ENCODE measurements at places on chromosomes 6 and 20.

DNA sequence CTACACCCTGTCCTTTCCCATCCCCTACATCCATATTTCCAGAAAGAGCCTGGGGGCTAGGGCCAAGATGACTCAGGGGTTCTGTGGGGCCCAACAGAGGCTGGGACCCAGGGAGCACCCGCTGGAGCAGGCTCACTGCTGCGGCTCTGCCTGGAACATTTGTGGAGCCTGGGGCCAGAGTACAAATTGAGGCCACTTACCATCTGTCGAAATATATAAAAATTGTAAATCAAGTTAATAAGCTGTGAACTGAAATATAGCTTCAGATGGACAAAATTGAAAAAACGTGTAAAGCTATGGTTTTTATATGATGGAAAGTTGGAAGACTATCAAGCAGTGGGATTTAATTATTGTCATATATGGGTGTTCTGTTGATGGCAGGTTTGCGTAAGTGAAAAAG is 82.9 kb upstream of the ATXN1 start:
- no peak for DNase-seq

DNA sequence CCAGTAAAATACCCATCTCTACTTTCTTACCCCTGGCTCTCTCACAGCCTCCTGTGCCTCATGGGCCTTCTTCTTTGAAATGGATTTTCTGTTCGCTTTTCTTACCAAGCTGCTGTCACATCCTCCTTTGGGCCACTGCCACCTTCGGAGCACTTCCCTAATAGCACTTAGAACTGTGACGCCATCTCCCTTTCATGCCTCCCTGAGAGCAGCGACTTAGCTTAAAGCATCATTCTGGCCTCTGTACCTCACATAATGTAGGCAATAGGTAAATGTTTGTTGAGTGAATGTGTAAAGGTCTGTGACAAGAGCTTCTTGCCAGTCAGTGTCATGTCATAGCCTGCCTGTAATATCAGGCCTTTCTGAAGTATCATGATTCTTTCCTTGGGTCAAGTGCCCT is 78.8 kb downstream of the ADGRG6 start:
- no peak for DNase-seq

- no peak for DNase-seq
Measured at GRCh38 chr6:36230371-36230770, 33.8 kb downstream of the BRPF3 start.

- no peak for DNase-seq
Measured at GRCh38 chr20:9141070-9141469, 72.2 kb downstream of the PLCB4 start.

GRCh38 chr6:131167773-131168172 is 32.5 kb downstream of the AKAP7 start:
- no peak for DNase-seq

DNA sequence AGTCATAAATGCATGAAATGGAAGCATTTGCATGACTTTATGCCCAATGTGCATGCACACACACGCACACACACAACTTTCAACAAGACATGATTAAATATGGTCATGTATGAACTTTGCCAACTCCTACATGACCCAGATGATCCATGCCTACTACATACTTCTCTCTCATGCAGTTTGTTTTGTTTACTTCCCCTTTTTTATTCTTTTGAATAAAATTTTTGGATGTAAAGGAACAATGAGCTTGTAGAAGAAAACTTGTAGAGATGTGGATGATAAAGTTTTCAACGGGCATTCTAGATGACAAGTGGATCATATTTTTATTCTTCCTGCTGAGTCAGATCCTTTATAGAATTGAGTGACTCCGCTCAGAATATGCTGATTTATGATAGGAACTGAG is 50.8 kb upstream of the AIG1 start:
- DNase-seq = no peak

DNA sequence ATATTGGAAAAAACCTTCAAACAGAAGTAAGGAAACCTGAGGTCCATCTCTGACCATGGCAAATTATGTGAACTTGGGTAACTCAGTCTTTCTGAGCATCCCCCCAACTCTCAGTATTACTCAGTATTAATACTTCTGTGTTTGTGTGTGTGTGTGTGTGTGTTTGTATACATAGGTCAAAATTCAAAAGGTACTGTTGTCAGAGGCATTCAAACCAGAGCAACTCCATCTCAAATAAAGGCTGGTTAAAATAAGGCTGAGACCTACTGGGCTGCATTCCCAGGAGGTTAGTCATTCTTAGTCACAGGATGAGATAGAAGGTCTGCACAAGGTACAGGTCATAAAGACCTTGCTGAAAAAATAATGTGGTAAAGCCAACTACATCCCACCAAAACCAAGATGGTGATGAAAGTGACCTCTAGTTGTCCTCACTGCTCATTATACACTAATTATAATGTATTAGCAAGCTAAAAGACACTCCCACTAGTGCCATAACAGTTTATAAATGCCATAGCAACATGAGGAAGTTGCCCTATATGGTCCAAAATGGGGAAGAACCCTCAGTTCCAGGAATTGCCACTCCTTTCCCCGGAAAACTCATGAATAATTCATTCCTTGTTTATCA is 33.3 kb upstream of the SLC22A16 start:
- no peak for DNase-seq

GRCh38 chr6:117167520-117168271 is 97.7 kb upstream of the VGLL2 start:
- DNase-seq = no peak

DNA sequence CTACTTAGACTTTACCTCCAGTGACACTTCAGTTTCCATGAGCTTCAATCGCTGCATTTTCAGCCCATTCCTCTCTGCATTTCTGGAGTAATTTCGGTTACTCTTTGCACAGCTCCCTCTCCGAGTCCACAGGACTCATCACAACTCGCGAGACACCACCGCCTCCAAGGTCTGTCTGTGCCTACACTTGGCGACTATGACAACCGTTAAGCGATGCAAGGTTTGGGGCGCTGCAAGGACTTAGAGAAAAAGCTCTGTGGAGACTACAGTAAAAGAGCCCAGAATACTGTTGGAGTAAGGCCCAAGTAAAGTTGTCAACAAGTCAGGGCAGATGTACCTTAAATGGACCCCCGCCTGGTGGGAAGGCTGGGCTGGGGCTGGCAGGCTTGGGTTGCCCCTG is 95.7 kb upstream of the RPS6KA2 start:
- DNase-seq = no peak

DNA sequence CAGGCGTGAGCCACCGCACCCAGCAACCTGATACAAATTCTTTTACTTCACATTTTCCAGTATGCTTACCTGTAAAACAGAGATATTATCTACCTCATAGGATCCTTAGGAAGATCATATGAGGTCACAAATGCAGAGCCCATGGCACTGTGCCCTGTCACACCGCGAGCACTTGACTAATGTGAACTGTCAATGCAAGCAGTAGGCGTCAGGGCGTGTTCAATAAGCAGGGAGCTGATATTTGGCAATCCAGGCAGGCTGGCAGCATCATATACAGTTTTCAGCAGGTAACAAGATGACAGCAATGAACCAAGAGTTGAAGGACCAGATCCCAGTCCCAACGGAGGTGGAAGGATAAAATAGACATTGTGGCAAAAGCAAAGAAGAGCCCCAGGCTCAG is 14.6 kb upstream of the ARID1B start:
- no peak for DNase-seq

DNA sequence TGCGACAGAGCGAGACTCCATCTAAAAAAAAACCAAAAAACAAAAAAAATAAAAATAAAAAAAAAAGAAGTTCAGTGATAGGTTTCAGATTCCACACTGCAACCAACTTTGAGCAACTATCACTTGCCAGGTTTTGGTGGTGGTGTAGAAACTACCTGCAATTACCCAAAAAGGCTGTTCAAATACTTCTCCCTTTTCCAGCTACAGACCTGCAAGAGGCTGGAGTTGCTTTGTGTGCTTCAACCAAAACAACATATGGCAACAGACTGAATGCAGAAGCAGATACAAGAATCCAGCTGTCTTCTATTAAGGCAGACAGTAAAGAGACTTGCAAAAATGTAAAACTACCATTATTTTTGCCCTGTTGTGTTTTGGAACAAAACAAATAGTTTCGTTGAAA is 9.3 kb upstream of the BCAS1 start:
- DNase-seq = no peak

DNA sequence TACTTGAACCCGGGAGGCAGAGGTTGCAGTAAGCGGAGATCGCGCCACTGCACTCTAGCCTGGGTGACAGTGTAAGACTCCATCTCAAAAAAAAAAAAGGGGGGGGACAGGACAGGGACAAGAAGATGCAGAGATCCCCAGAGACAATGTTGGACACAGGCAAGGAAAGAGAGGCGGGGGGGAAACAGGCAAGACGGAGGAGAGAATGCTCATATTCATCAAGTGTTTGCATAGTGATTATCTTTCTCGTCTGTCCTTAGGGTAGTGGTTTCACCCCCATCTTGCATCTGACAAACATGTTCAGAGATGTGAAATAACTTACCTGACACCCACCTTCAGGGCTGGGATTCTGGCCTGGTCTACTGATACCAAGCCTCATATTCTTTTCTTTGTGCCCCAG is 29.0 kb downstream of the CHMP4B start:
- no peak for DNase-seq

DNA sequence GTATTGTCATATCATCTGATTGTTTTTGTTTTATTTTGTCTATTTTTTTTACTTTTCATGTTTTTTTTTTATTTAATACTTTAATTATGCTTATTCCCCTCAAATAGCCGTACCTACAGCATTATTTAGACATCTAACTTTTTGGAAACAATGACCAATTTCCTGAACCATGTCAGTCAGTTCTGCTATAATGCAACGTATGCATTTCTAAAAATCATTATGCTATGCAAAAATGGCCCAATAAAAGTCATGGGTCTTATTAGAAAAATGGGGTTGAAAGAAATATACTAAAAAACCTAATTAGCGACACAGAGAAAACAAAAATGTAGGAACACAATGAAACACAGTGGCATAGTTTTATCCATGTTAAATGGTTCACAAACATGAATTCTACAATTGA is 1454.7 kb downstream of the GRIK2 start:
- no peak for DNase-seq

DNA sequence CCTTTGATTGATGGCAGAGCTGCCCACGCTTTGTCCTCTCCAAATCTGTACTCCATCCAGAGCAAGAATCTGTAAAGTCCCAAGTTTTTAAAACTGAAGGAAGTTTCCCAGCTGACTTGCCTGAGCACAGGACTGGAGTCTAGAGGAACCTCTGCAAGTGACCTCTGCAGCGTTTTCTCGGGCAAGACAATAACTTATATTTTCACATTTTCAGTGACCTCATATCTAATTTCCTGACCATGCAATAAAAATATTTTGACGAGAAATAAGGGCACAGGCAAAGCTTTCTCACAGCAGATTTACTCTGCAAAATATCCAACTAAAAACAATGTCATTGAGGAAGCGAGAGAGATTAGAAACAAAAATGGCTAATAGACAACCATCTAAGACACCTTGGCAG is 185.5 kb upstream of the SNX9 start:
- no peak for DNase-seq

DNA sequence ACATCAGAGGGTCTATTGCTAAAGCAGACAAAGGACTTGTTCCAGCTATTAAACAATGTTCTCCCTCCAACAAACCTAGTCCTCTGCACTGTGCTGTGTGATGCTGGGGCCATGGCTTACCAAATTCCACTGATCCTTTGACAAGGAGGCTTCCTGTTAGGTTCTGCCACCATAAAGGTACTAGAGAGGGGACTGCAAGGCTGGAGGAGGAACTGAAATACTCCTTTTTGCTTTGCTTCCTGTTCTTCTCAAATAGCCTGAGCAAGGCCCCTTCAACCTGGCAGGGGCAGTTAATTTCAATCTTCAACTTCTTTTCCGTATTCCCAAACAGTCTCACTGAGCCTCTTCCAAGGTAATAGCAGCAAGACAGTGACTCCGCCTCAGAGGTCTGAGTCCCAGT is 286.4 kb upstream of the IRAK1BP1 start:
- DNase-seq = no peak

- DNase-seq = no peak
Measured at GRCh38 chr6:87922196-87922946, 125.3 kb upstream of the SPACA1 start.

- DNase-seq = no peak
Measured at GRCh38 chr20:1876975-1877608, 18.1 kb upstream of the SIRPA start.

GRCh38 chr6:128597956-128598355 is 77.6 kb upstream of the PTPRK start:
- no peak for DNase-seq

- no peak for DNase-seq
Measured at GRCh38 chr20:51084593-51085377, 61.9 kb upstream of the KCNG1 start.

DNA sequence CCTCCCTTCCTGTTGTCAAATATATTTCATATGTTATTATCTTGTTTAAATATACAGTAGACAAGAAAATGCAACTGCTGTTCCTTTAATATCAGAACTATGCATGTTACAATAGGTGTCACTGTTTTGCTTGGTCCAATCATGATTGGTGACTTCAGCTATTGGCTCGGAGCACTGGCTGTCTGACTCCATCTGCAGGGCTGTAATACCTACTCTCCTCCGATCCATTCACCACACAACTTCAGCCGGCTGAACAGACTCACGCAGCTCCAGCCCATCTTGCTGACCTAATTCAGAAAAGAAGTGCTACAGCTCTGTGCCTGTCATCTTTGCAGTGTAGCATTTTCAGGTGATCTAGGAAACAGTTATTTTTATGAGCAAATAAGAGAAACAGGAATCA is at the start of gene BTBD3:
Gene BTBD3 (plus strand): TSS at position 231 of the 400 bp plus-strand sequence. CDS start 383 bp downstream, outside the sequence.
- DNase-seq = no peak

GRCh38 chr6:38483526-38483925 is 156.2 kb downstream of the BTBD9 start:
- DNase-seq = no peak

GRCh38 chr20:7859356-7859802 is 80.9 kb downstream of the HAO1 start:
- DNase-seq = no peak

GRCh38 chr6:100620085-100620840 is 155.5 kb upstream of the SIM1 start:
- DNase-seq = no peak

DNA sequence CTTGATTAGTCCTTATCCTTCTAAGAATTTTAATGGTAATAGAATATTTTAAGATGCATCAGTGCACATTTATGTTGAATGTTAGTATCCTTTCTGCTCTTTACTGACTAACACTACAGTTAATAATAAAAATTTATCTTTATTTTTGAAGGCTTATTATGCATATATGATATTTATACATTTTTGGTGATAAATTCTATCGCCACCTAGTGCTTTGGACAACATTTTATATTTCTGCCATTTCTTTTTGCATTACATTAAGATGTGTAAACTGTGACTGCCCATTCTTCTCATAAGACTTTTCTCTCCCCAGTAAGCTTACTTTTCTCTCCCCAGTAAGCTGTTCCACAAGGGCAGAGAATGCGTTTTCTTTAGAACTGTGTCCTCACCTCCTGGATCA is 252.3 kb downstream of the GRIK2 start:
- no peak for DNase-seq

- no peak for DNase-seq
Measured at GRCh38 chr20:48706710-48707365, 121.0 kb downstream of the PREX1 start.

- DNase-seq = no peak
Measured at GRCh38 chr6:45633272-45633908, 255.7 kb upstream of the SUPT3H start.

All from T follicular helper cell (primary cell).